NCI-H69 (cell line): ENCODE measurements at places on chromosomes 3 and 15.

DNA sequence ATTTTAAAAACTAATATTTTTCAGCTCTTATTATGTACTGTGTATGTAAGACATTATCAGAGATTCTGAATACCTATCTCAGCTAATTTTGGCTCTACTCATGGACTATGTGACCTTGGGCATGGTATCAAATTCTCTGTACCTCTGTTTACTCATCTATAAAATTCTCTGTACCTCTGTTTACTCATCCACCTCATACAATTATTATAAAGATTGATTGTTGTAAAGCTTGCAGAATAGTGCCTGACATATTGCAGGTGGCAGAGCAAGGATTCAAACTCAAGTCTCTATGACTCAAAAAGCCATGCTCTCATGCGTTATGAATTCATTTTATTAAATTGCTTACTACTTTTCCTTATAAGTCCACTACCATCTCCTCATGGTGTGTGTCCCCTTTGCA is 151.9 kb upstream of the ARL6 start:
- peak; percentile 81 for DNase-seq

DNA sequence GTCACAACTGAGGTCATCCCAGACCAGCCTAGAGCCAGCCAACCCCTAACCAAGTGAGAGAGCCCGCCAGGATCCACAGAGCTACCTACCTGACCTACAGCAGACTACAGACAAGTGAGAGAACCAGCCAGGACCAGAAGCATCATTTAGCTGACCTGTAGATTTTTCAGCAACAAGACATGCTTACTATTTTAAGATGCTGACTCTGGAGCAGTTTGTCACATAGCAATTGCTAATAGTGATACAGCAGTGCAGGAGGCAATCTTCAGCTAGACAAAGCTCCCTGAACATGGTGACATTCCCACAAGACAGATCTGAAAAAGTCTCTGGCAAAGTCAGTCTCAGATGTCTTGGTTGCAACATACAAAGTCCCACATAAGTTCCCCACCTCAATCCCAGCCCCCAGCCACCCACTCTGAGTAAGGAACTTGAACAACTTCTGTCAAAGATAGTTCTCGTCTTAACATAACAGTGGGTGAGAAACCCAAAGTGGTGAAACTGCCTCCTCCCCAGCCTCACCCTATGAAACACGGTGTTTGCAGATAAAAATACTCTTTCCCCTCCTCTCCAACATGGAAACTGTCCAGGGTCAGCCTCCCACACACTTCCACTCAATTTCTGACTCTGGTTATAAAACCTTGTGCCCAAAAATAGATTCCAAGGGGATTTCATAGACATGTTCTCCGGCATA is 120.3 kb upstream of the SLC6A11 start:
- DNase-seq, result no peak

DNA sequence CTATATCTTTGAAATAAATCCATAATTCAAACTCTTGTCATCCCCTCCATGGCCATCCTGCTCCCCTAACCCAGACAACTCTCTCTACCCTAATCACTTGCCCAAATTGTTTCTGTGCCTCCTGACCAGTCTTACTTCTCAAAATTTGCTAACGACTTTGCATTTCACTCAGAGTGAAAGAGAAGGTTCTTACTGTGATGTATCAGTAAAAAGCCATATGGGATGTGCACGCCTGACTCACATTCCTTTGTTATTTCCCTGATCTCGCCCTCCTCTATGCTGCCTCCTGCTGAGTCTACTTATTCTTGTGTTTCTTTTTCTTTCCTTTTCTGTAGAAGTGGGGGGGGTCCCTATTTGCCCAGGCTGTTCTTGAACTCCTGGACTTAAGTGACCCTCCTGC is 487.2 kb upstream of the FRG2C start:
- DNase-seq, result peak; percentile 48

- no peak for DNase-seq
Observed at GRCh38 chr15:51114437-51115119, 19.9 kb upstream of the TNFAIP8L3 start.

GRCh38 chr3:10815487-10815886 is 541 bp upstream of the SLC6A11 start:
- no peak for DNase-seq

- peak; percentile 59 for DNase-seq
Observed at GRCh38 chr3:86774082-86774691, 216.8 kb downstream of the VGLL3 start.

DNA sequence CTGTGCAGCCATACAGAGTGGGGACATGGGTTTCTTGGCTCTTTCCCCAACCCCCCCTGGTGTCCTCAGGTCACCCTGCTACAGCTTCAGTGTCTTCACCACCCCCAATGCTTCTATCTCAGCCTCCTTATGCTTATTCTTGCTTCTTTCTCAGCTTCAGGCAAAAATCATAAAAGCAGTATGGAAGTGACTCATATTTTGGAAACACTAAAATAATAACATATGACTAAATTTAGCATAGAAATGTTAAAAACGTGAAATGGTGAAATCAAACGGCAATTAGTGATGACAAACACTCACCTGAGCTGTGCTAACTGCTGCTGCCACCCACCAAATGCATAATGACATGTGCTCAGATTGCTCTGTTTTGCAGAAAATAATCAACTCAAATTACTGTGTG is 475.2 kb upstream of the EPHA3 start:
- no peak for DNase-seq

GRCh38 chr3:192079098-192079497 is 618.1 kb downstream of the PYDC2 start:
- peak; percentile 99 for DNase-seq

- DNase-seq, result no peak
Observed at GRCh38 chr3:50612234-50612882, 784 bp upstream of the CISH start.

DNA sequence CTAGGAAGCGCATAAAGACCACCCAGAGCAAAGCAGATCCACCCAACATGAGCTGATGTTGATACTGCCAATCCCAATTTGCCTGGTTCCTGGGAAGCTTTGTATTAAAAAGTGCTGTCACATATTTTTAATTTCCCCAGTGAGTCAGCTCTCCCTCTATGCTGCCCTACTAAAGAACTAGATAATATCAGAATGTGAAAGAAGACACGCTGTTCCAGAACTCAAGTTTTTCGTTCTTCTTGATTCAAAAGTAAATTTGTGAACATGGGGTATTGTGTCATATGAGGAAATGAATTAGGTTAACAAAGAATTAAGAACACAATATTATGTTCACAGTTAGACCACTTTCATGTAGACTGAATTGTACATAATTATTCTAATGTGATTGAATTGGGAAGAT is 734.2 kb upstream of the ALCAM start:
- DNase-seq, result no peak

DNA sequence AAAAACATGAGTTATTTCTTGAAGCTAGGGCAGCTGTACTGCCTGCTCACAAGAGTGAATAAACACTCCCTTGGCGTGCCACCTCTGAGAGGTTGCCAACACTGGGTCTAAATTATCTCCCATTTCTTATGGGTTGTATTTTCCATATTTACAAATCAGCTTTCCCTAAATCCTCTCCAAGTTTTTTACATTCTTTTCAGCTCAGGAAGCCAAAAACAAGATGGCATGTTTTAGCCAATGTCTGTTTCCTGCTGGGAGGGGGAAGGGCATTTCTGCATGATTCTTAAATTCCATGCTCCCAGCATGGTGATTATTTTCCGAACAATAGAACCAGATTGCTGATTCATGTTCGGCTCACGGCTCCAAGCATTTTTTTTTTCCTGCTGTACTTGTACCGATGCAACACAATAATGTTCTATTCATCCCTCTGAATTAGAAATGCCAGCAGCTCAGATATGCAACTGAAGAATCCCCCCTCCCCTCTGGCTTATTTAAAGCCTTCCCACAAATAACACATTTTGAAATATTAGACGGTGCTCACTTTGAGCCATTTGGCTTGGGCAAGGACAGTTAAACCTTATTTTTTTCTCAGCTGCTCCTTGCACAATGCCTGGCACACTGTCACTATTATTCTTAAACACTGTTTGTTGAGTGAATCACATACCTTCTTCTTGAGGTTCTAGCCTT is 252.5 kb downstream of the THRB start:
- peak; percentile 81 for DNase-seq

DNA sequence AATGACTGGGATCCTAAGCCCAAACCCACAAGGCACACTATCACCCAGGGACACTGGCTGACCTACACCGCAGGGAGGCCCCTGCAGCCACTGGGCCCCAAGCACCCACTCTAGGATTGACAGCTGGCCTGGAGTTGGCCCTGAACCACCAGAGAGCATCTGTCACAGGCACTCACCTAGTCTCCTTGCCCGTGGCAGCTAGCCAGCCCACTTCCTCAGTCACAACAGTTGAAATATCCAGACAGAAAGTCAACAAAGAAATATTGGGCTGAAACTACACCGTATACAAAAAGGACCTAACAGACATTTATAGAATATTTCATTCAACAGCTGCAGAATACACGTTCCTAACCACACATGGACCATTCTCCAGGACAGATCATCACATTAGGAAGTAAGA is 5.2 kb upstream of the SPINK8 start:
- DNase-seq, result peak; percentile 39

- no peak for DNase-seq
Observed at GRCh38 chr3:17052363-17052762, 167.6 kb downstream of the PLCL2 start.

GRCh38 chr3:56868706-56869105 is 67.0 kb upstream of the ARHGEF3 start:
- DNase-seq, result no peak

DNA sequence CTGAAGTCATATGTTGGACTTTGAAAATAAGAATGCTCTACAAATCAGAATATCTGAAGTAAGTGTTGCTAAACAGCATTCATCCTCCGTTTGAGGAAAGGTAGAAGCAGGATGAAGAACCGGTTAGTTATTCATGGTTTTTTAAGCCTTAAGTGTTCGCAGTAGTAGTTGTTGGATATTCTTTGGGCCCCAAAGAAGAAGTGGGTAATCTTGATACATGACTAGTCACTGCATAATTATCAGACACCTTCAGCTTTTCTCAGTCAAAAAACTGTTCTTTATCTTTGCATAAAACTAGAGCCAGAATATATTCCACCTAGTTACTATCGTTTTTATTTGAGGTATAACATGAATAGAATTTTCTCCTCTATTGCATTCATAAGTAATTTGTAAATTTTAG is 13.8 kb downstream of the RAB5A start:
- DNase-seq, result no peak

GRCh38 chr3:43872301-43872700 is 181.6 kb downstream of the ABHD5 start:
- no peak for DNase-seq

- DNase-seq, result peak; percentile 83
Observed at GRCh38 chr15:91228383-91228782, 128.3 kb downstream of the SV2B start.

GRCh38 chr15:80693682-80694610 is 1.2 kb upstream of the ABHD17C start:
- DNase-seq, result peak; percentile 8

DNA sequence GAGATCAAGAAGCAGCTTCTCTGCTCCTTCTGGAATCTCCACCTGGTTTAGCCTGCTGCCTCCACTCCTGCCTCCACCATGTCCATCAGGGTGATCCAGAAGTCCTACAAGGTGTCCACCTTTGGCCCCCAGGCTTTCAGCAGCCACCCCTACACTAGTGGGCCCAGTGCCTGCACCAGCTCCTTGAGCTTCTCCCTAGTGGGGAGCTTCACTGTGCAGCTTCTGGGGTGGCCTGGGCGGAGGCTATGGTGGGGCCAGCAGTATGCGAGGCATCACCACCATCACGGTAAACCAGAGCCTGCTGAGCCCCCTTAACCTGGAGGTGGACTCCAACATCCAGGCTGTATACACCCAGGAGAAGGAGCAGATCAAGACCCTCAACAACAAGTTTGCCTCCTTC is 2.4 kb upstream of the KPNA4 start:
- DNase-seq, result no peak

GRCh38 chr15:31024979-31025378 is 33.6 kb upstream of the MTMR10 start:
- DNase-seq, result no peak

DNA sequence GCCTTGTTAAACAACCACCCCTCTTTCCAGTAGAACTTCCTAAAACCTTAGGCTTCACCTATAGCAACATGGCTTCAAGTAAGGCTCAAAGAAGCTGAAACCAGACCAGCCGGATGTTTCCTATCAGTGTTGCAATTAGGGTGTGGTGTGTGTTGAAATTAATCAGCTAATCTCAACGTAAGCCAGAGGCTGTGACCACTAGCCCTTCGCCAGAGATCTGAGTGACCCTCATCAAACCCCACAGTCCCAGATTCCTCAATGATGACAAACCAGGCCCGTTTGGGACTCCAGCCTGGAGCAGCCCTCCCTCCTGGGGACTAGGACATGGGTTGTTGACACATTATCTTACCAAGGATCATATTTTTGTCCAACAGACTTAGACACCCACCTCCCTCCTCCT is 27.3 kb downstream of the CYP11A1 start:
- DNase-seq, result no peak

DNA sequence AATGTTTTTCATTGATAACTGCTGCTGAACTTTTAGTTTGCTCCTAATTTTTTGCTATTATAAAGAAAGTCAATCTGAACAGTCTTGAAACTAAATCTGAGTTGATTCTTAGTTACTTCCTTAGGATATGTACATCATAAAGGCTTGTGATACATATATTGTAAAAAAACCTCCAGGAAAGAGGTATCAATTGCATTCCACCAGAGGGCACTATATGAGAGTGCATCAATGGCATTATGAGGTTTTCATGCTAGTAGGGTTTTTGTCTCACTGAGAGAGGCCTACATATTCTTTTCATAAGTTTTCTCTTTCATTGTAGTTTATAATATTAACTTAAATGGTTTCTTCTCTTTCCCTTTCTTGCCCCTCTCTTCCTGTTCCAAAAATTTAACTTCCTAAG is 46.9 kb downstream of the PIK3R4 start:
- peak; percentile 37 for DNase-seq

DNA sequence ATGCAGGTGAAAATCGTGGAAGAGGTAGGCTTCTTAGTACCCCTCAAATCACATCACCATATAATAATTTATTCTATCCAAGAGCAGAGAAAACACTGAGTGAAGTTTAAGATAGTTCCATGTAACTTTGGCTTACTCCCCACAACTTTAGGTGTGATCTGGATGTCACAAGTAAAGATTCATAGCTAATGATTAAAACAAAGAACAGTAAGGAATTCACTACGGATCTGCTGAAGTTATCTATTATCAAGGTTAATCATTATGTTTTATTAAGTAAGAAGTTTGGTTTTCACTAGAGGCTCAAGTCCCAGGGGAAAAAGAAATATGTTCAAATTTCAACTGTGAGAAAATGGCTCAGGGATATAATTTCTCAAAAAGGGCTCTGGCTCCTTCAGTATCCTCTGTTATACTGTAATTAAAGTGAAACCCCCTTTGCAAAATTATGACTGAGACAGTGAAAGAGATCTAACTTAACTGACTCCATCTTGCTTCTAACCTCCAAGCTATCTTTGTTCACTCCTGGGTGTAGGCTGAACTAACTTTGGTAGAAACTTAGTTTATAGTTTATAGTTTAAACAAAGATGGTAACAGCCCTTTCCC is 17.1 kb downstream of the CD80 start:
- DNase-seq, result no peak
